ENCODE measurements at places on chromosomes 7 and 10.

DNA sequence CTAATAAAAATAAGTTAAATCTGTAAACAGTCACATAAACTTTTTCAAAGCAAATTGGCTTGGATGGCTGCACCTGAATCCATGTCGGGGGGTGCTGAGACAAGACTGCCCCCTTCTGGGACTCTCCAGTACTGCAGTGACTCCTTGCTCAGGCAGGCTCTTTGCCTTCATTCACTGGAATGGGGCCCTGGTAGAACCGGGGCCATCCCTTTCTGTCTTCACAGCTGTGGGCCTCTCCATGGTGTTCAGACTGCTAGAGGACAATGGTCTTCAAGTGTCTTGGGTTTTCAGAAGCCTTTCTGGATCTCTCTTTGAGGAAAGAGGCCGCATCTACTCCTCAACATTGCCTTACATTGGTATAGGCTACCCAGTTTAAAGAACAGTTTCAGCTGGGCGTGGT, 16.1 kb upstream of the IMPDH1 start:
- DNase-seq: peak; percentile 55

DNA sequence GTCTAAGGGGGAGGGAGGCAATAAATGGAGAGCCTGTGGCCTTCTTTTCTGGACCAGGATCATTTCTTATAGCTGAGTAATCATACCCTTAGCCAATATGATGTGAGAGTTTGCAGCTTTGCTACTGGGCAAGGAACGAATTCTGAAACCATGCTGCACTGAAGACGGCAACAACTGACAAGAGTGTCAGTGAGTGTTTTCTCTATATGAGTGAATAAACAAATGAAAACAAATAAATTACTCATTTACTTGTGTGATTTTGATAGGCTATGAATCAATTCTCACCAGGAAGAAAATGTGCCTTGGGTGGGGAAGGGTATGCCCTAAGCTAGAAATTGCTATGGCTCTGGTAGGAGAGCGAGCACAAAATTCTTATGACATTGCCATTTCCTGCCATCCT, 79.4 kb upstream of the LRRN3 start:
- DNase-seq: peak; percentile 26

- DNase-seq: no peak
These were observed 138.8 kb downstream of the CELF2 start for GRCh38 chr10:11156480-11156879.

- DNase-seq: no peak
These were observed 16.1 kb upstream of the GDF10 start for GRCh38 chr10:47283848-47284247.

- no peak for DNase-seq
These were observed 31.2 kb downstream of the EXOC4 start for GRCh38 chr7:133284092-133284491.

- no peak for DNase-seq
These were observed 546.5 kb upstream of the STEAP1 start for GRCh38 chr7:89607792-89608191.

GRCh38 chr10:9895981-9896380, 1121.7 kb upstream of the CELF2 start:
- DNase-seq: no peak

DNA sequence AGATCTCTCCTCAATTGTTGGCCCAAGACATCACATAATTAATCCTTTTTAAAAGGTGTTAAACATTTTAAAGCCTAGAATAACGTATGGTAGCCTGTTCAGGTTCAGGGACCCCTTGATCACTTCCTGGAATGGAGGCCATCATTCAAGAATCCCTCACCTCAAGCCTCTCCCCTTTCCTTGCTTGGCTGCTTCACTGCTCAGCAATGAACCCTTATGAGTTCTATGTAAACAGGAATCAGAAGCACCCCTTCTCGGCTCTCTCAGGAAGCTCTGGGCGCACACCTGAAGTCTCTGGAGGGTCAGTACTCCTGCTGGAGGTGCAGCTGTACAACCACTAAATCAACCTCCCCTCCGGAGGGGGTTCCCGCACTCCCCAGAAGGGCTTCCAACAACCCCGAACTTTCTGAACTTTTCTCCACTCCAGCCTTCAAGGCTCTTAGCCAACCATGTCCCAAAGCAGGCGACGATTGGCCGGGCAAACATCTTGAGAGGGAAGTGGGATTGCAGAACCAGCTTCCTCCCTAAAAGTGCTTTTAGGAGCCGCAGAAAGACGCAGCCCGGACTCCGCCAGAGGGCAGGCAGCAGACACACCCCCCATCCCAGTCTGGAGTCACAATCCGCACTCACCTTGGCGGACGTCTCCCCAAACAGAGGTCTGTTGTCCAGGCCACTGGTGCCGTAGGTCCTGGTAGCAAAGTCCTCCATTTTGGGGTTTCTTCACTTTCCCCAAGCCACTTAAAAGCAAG, 562 bp downstream of the TMEM243 start:
- DNase-seq: peak; percentile 29

GRCh38 chr10:30559180-30559579, 70.4 kb downstream of the LYZL2 start:
- no peak for DNase-seq

DNA sequence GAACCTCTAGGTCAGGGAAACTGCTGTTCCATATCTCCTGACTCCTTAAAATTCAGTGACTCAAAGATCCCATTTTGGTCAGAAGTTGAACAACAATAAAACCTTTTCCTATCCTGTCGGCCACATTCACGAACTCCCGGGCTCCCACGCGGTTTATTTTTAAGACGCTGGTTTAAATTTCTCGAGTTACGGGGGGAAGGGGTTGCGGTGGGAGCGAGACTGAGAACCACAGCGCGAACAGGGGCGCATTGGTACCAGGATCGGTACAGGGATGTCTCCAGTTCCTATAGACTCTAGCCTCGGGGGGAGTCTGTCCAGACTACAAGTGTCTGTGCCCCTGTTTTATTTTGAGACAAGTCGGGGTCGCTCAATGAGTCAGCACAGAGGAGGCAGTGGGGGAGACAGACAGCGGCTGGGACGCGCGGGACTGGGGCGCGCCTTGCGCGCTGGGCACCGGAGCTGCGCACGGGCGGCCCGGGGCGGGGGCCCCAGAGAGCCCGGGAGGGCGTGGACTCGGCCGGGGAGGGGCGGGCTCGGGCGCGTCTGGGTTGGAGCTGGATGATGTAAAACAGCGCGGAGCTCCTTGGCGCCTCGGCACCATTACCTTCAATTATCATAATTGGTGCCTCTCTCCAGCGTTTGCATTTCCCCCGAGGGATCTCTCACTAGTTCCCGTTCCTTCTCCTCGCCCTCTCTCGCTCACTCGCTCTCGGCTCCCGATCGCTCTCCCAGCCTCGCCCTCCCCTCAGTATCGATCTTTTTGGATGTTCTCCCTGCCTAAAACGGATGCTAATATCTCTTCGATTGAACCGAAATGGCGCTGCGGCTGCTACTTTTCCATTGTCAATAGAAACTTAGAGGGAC, 8.7 kb upstream of the BAMBI start:
- no peak for DNase-seq

- no peak for DNase-seq
These were observed 31.5 kb downstream of the SHTN1 start for GRCh38 chr10:116973371-116973905.

DNA sequence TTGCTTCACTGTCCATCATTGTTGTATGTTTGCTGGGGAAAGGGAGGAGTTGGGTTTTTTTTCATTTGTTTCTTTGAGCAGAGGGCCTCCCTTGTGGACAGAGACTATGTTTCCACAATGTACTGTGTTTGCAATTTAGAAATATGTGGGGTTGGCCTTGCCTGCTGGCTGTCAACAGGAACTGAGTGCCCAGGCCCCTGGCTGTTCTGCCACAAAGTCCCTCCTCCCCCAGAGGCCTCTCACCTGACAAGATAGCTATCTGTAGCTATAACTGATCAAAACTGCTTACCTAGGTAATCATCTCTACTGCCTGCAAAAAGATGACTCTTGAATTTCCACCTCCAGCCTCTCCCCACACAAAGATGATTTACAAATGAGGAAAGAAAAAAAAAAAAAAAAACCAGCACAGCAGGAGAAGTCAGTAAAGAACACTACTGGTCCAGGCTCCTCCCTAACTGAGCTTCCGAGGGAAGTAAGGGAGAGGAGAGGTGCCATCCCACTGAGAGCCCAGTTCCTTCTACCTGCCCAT, 121.8 kb downstream of the SGMS1 start:
- no peak for DNase-seq

- DNase-seq: no peak
These were observed 45.7 kb downstream of the BAIAP2L1 start for GRCh38 chr7:98355250-98355538.

GRCh38 chr7:2886900-2887299, 42.8 kb upstream of the GNA12 start:
- DNase-seq: peak; percentile 74

- peak; percentile 77 for DNase-seq
These were observed 72.7 kb upstream of the TRIL start for GRCh38 chr7:29030781-29031275.

DNA sequence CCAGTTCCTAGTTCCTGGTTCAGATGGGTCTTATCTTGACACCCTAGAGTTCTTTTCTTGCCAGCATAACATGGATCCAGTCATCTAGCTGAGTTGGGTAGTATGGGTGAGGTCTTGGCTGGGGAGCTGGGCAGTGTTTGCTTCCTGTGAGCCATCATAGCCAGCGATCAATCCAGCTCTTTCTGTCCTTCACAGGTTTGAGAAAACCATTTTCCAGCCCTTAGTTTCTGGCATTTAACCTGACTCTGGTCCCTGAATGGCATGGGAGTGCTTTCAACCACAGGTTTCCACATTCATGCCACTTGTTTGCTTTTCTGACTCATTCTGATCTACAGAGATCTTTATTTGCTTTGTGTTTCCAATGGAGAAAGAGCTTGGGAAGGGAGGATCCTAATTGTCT, 8.6 kb downstream of the SLC13A1 start:
- no peak for DNase-seq

DNA sequence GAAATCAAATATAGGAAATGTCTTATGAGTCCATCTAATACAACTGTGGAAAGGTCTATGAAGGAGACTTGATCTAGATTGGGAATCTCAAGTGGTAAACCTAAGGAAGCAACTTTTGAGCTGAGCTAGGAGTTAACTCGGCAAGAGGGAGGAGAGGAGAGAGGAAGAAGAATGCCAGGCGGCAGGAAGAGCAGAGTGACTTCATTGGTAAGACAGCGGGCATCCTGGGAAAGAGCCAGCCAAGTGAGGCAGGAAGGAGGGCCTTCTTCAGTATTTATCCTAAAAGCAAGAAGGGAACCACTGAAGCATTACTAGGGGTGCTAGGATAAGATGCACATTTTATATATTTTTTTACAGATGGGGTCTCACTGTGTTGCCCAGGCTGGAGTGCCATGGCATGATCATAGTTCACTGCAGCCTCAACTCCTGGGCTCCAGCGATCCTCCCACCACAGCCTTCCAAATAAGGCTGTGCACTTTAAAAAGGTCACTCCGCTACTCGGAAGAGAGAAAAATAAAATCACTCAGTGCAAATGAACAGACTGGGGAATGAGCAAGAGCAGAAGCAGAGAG, 2.0 kb downstream of the BCL7B start:
- DNase-seq: no peak

GRCh38 chr10:25114036-25114411, 60.8 kb upstream of the GPR158 start:
- no peak for DNase-seq

DNA sequence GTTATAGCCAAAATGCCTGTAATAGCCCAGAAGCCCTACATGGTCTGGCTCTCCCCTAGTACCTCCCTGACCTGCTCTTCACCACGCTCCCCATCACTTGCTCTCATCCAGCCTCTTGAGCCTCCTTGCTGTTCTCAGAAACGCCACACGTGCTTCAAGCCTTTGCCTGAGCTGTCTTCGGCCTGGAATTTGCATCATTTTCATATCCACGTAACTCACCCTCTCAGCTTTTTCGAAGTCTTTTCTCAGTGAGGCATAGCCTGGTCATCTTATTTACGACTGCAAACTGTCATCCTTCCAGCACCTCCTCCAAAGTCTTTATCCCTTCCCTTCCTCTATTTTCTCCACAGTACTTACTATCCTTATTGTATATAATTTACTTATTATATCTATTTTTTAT, 151.0 kb upstream of the AHR start:
- peak; percentile 28 for DNase-seq

GRCh38 chr10:72272689-72273409, 875 bp upstream of the DDIT4 start:
- DNase-seq: peak; percentile 99

GRCh38 chr7:50542132-50542531, 23.1 kb downstream of the DDC start:
- DNase-seq: no peak

DNA sequence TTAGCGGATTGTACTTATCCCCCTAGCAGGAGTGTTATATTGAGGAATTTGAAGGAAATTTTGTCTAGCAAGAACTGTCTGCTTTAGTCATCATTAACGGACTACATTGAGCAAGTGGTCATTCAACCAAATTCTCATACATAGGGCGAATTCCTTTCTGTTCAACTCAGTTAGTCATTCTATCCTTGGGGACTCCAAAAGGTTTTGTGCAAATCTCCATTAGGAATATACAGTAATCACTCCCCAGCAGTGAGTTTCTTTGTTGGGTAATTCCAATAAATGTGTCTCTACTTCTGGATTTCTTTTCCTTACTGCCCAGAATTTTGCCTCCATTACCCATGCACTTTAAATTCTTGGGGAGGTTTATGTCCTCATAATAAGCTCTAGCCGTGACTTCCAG, 51.1 kb downstream of the EPDR1 start:
- DNase-seq: peak; percentile 76

DNA sequence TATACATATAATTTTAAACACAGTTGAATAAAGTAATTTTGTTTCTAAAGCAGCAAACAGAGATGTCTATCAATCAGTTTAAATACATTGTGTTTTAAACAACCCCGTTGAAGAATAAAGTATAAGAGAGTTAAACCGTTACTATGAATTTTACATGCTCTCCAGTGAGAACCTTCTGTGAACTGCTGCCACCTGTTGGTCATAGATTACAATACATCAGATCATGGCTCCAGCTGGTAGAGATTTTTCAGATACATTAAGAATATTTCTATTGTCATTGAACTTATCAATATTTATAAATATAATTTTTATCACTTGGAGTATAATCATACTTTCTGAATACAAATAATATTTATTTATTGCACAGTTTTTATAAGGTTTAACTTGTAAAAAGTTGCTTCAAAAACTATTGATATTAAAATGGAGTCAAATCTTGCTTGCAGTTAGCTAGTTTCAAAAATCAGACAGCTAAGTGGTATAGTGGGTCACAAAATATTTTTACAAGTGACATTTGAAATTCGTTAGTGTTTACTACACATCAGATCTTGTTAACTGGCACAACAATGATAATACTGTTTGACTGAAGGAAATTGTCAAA, 561.2 kb upstream of the PHF14 start:
- DNase-seq: peak; percentile 26

- no peak for DNase-seq
These were observed 7.2 kb downstream of the WAC start for GRCh38 chr10:28540145-28540544.

DNA sequence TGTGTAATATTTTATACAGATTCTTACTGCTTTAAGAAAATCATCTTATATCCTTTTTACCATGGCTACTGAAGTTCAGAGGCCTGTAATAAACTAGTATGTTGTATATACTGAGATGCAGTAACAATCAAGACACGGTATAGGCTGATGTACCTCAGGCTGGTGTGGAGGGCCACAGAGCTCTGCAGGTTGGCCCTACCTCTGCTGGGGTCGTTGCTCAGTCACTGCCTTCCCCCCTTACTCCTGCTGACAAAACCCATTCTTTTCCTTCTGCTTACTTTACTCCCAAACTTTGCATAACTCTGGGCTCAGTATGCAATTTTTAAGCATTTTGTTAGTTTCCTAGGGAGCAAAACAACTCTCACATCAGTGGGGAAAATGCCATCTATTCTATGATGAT, 200.1 kb upstream of the FOXP2 start:
- DNase-seq: no peak

Measured in fibroblast of upper back skin (primary cell).